Sigmoid colon (tissue), 7 donors: ENCODE measurements at places on chromosomes 1 and 21. TPM values are rescaled to one million over a fixed set of nuclear protein-coding genes. Genes with fewer than 3 reads are reported as not detected.

OR10J4 gene
- not detected for polyA plus RNA-seq

KRTAP7-1 gene
- not detected for polyA plus RNA-seq

KISS1 gene
- polyA plus RNA-seq = not detected

S100B gene
- 23.7 TPM for polyA plus RNA-seq

PLD5 gene
- not detected for polyA plus RNA-seq

DARS2 gene
- polyA plus RNA-seq = 15.7 TPM

AMPD1 gene
- not detected for polyA plus RNA-seq

PTGS2 gene
- polyA plus RNA-seq = 0.60 TPM

HAO2 gene
- polyA plus RNA-seq = not detected

HSD3B2 gene
- 0.60 TPM for polyA plus RNA-seq

ATP6V1G3 gene
- not detected for polyA plus RNA-seq

AGT gene
- 3.5 TPM for polyA plus RNA-seq

CLIC6 gene
- 1.4 TPM for polyA plus RNA-seq

C1orf141 gene
- not detected for polyA plus RNA-seq

CD53 gene
- 100 TPM for polyA plus RNA-seq

CNTN2 gene
- polyA plus RNA-seq = 1.5 TPM

GUCA2A gene
- polyA plus RNA-seq = 570 TPM

AMY1B gene
- polyA plus RNA-seq = not detected

SERTAD4 gene
- 0.60 TPM for polyA plus RNA-seq

DIRAS3 gene
- 0.46 TPM for polyA plus RNA-seq

FYB2 gene
- polyA plus RNA-seq = 1.8 TPM

TMEM200B gene
- 5.5 TPM for polyA plus RNA-seq

CHIA gene
- polyA plus RNA-seq = not detected

SESN2 gene
- 16.8 TPM for polyA plus RNA-seq

NBPF4 gene
- polyA plus RNA-seq = not detected

HJV gene
- not detected for polyA plus RNA-seq

TSPEAR gene
- under 0.01 TPM for polyA plus RNA-seq

AUNIP gene
- polyA plus RNA-seq = 1.9 TPM

TMCC2 gene
- polyA plus RNA-seq = not detected

ZBTB8A gene
- polyA plus RNA-seq = 2.4 TPM

LCE2A gene
- polyA plus RNA-seq = not detected

ANGPTL1 gene
- 20.7 TPM for polyA plus RNA-seq

PLA2G2F gene
- polyA plus RNA-seq = 0.60 TPM

RPS8 gene
- 3,223 TPM for polyA plus RNA-seq

TCP10L gene
- polyA plus RNA-seq = not detected

CLCA4 gene
- polyA plus RNA-seq = 168 TPM

OR2T27 gene
- polyA plus RNA-seq = not detected

DCDC2B gene
- not detected for polyA plus RNA-seq

GJA8 gene
- not detected for polyA plus RNA-seq
